CD4-positive, alpha-beta T cell (primary cell): ENCODE measurements at places on chromosomes 16 and 17.

DNA sequence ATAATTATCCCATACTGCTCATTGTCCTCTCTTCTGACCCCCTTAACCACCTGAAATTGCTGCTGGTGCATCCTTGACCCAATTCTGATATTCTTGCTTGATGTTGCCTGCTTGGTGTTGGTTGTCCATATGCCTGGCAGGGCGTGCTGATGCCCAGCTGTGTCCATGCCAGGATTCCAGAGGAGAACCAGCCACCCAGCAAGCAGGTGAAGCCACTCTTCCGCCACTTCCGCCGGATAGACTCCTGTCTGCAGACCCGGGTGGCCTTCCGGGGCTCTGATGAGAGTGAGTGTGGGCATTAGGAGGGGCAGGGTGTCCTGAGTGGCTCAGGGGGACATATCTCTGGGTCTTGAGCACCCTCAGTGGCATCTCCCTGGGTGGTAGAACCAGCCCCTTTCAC, 11.4 kb downstream of the RAPGEFL1 start:
- DNase-seq, result no peak

- no peak for DNase-seq
Observed at GRCh38 chr16:354291-354881, 1.9 kb upstream of the AXIN1 start.

GRCh38 chr16:24234737-24235136, 21.4 kb upstream of the CACNG3 start:
- no peak for DNase-seq

GRCh38 chr16:81657224-81657623, 121.9 kb upstream of the PLCG2 start:
- DNase-seq, result no peak

DNA sequence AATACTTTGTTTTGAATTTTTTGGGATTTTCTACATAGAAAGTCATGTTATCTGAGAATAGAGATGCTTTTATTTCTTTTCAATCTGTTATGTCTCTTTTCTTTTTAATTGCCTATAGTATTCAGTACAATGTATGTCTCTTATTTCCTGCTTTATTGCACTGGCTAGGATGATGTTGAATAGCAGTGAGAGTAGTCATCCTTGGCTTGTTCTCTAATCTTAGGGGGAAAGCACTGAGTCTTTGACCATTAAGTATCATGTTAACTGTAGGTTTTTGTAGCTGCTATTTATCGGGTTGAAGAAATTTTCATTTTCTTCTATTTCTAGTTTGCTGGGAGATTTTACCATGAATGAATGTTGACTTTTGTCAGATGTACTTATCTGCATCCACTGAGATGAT, 10.0 kb upstream of the ABCA3 start:
- DNase-seq, result no peak

DNA sequence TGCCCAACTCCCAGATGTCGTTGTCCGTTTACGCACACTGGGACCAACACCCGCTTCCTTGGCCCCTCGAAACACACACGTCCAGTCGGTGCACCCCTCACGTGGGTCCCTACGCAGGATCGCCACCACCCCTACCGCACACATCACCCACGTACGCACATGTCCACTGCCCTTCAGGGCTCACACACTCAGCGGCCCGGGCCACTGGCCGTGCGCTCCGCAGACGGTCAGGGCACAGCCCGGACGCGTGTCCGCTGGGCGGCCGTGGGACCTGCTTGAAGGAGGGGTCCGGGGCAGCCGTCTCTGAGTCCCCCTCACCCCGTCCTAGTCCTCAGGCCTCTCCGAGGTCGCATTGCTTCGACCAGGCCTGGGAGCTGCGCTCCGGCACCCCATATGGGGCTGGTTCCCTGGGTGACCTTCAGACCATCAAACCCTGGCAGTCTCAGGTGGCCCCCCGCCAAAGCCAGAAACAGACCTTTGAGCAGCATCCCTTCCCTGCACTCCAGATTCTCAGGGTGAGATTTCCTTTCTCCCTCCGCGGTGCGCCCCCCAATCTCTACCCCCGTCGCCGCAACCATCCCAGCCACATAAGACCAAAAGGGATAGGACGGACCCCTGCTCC, 914 bp upstream of the GPRC5B start:
- DNase-seq, result peak; percentile 8

DNA sequence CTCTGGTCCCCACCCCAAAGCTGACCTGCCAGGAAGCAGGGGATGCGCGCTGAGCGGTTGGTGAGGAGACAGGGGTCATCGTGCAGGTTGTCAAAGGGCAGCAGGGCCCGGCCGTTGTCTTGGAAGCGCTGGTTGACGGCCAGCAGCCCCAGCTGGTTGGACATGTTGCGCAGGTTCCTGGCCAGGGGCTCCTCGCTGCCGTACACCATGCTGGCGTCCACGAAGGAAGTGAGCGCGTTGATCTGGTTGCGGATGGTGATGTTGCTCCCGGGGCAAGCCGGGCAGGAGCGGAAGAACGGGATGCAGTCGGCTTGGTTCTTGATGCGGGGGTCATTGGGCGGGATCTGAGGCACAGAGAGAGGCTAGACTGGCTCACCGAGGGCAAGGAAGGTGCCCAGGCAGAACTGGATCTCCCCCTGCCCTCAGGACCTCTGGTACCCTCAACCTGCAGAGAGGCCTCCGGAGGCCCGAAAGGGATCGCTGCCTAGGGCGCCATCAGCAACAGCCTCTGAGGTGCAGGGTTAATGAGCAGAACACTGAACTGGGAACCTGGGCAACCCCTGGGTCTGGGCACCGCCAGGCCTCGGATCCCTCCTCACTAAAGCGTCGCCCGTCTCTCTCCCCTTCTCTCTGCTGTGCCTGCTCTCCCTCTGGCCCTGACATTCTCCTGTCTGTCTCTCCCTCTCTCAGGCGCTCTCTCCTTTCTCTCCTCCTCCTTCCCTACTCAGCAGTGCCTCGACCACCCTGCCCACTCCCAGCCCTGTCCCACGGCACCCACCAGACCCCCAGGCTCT, 2.7 kb downstream of the MPO start:
- DNase-seq, result no peak

- DNase-seq, result no peak
Observed at GRCh38 chr17:78737332-78737731, 44.7 kb downstream of the CYTH1 start.

GRCh38 chr16:26983426-26983825, 83.3 kb upstream of the C16orf82 start:
- DNase-seq, result no peak
